ENCODE measurements at places on chromosomes 3 and 15.

GRCh38 chr3:183541738-183542137, 13.8 kb downstream of the KLHL6 start:
- no peak for DNase-seq

DNA sequence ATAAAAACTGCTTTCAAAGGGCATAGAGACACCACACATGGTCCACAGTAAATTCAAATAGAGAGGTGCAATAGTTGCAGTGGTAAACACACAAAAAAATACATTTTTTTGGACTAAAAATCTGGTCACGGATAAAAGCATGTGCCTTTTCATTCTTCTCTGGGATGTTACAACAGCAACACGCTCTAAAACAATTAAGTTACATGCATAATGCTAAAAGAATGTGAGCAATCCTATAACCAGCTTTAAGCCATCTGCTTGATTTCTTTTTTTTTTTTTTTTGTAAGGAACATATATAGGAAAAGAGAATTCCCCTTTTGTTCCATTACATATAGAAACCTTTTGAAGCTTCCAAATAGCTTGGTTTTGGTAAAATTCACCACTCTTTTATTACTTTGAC, 20.0 kb downstream of the WNT5A start:
- DNase-seq = no peak

DNA sequence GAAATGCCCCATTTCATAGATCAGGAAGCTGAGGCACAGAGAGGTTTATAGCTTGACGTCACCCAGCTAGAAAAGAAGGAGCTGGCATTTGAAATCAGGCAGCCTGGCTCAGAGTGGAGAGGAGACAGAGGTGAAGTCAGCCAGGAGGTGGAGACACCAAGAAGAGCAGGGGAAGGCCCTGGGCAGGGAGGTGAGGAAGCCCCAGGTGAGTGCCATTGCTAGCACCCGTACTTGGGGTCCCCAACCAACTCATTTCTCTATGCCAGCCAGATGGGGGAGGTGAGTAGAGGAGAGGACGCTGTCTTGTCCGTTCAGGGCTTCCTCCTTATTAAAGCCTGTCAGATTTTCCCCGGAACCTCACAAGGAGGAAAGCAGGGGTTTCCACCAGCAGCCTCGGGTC, 149.6 kb upstream of the TLE3 start:
- DNase-seq = no peak

- no peak for DNase-seq
Measured at GRCh38 chr15:57773051-57773450, 66.5 kb downstream of the POLR2M start.

GRCh38 chr3:149625795-149626194, 32.0 kb downstream of the WWTR1 start:
- DNase-seq = no peak

DNA sequence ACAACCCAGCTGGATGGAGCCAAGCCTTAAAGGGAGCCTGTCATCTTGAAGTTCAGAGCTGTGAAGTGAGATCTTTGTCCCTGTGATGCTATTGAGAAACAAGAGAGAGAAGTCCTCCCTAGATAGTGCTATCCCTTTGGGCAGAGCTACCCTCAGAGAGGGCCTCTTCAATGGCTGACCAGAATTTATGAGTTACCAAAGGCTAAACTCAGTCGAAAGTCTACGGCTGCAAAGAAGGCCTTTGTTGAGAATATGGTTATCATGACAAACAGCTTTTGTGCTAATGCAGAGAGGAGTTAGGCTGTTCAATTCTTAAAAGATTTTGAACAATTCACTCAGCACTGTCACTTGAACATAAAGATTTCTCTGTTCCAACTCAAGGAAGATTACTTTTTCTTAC, 65.9 kb upstream of the C3orf80 start:
- no peak for DNase-seq

GRCh38 chr3:187954873-187955586, 198.9 kb upstream of the LPP start:
- no peak for DNase-seq

DNA sequence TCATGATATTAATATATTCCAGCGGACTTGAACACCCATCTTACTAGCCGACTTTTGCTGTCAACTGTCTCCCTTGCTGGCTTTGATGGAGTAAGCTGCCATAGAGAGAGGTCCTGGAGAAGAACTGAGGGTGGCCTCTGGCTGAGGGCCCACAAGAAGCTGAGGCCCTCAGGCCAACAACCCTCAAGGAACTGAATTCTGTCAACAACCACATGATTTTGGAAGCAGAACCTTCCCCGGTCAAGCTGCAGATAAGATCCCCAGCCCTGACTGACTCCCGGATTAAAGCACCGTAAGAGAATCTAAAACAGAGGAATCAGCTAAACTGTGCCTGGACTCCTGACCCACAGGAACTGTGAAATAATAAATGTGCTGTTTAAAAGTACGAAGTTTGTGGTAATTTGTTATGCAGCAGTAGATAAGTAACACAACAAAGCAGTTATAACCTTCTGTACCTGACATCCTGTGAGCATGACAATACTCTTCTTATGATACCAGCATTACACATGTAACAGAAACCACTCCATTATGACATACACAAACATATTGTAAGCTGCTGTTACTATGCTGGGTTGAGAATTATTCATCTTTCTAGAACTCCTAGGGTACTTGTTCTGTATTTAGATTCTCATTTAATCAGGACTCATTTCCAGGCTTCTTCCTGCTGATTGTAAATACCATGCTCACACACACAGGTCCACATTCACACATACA, 66.2 kb downstream of the HES1 start:
- DNase-seq = no peak

GRCh38 chr15:101156509-101157159, 95.2 kb downstream of the CHSY1 start:
- no peak for DNase-seq

- DNase-seq = no peak
Measured at GRCh38 chr3:140770977-140771667, 93.3 kb downstream of the TRIM42 start.

DNA sequence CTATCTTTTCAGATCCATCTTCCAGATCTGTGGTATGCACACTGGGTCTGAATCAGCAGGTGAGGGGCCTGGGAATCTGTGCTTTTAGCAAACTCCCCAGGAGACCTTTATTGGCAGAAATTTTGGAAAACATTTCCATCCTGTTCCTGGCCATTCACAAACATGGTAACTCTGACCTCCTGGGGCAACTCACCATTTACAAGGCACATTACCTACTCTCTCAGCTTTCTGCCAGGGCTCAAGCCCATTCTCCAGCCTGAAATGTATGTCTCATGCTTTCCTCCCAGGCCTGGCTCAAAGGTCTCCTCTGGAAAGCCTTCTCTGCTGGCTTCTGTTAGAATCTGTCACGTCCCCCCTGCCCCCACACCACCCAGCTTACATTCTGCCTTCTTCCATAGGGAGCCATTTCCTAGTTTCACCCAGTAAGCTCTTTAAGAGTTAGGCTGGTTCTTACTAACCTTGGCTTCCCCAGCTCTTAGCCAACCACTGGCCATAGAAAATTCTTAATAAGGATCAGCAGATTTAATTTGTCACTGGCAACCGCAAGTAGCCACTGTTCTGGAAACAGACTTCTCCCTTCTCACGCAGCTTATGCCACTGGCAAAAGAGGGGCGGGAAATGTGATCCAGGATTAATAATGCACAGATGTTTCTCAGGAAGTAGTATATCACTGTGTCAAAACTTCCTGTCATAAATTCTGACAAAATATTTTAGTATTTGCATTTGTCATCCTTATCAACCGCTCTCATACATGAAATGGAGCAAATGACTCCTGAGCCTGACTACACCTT, 55.0 kb downstream of the RORA start:
- DNase-seq = no peak

DNA sequence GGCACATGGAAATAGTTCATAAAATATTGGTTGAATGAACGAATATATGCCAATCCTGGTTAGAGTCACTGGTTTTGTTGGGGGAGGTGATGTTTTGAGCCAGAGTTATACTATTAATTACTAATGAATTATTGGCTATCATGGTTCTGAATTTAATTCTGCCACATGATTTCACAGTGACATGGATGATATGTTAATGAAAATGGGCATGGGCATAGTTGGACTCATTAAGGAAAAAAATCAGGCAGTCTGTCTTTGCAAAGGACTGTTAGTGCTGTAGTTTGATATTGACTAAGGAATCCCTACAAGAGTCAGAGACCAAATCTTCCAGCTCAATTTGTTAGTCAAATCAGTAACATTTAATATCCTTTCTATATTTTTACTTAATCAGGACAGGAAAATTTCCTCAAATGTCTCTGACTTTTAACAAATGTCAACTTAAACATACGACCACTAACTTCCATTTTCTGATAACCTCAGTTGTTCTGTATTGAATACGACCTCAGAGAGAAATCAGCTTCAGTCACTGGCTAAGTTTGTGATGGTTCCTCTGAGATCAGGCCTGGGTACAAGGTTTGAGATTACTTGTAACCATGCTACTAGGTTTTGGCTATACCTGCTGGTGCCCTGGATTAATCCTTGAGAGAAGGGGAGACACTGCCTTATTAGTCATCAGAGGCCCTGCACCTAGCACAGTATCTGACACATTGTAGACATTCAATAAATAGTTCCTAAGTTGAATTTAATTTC, 13.3 kb downstream of the NFKBIZ start:
- no peak for DNase-seq

DNA sequence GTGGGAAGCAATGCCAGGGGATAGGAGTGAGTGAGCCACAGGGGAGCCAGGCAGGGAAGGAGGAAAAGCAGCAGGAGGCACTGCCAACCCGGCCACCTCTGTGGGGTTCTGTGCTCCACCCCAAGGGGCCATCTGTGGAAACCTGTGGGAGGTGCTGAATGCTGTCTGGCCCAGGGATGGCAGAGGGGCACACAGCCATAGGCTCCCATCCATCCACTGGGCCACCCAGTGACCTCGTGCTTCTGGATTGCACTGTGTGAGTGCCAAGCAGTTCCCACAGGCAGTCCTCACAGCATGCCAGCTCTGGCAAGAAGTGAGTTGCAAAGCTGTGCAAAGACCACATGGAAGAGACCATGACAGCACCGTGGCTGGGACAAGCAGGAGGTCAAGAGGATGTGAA, 27.5 kb downstream of the DNAJB8 start:
- no peak for DNase-seq

- DNase-seq = no peak
Measured at GRCh38 chr3:35488526-35488925, 150.8 kb upstream of the ARPP21 start.

- no peak for DNase-seq
Measured at GRCh38 chr15:79881254-79881653, 15.6 kb downstream of the MTHFS start.

GRCh38 chr3:127717357-127718244, 44.8 kb downstream of the ABTB1 start:
- no peak for DNase-seq

- no peak for DNase-seq
Measured at GRCh38 chr3:65545429-65545828, 493.3 kb downstream of the MAGI1 start.

DNA sequence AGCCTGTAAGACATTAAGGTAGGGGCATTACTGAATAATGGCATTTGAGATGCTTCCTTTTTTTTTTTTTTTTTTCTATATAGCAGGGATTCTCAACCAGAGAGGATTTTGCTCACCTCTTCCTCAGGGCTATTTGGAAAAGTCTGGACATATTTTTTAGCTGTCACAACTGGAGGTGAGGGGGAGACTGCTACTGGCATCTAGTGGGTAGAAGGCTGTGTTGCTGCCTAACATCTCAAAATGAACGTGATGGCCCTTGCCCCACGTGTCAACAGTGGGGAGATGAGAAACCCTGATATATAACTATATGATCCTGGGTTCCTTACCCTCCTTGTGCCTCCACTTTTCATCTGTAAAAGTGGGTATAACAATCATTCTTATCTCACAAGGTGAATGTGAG, 71.9 kb downstream of the CADPS start:
- DNase-seq = no peak

GRCh38 chr3:196968233-196969133, at the start of gene PIGZ:
Gene PIGZ, minus strand, starts transcription at chr3:196968833. Its CDS starts 16,802 bp downstream, at chr3:196952031.
- DNase-seq = no peak

DNA sequence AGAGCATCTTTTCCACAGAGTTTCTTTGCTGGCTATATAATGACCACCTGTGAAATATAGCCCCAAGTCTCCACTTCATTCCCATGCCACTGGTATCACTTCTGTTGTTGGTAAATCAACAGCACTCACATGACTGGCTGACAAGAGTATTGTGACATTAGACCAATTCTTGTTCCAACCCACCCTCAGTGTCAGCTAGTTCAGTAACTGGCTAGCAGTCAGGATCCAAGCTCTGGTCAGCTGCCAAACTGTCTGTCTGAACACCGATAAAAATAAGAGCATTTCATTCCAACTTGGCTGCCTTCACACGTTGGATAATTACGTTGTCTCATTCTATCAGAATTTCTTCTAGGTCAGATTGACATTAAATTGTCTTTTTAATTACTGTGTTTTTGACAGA, 166.5 kb downstream of the USP13 start:
- no peak for DNase-seq

GRCh38 chr3:171966533-171967136, 72.7 kb upstream of the FNDC3B start:
- no peak for DNase-seq

GRCh38 chr15:65730549-65731172, 61.4 kb downstream of the DENND4A start:
- DNase-seq = no peak

- no peak for DNase-seq
Measured at GRCh38 chr3:121956363-121956762, 62.2 kb downstream of the SLC15A2 start.
